ENCODE measurements at places on chromosomes 12 and 14.

- DNase-seq = no peak
Measured at GRCh38 chr14:75041613-75042012, 9.7 kb downstream of the MLH3 start.

- DNase-seq = no peak
Measured at GRCh38 chr12:14810953-14811483, 3.0 kb downstream of the SMCO3 start.

GRCh38 chr12:121792607-121793439, 665 bp downstream of the RHOF start:
- DNase-seq = peak; percentile 69

GRCh38 chr12:25793196-25793595, 165.3 kb upstream of the RASSF8 start:
- DNase-seq = no peak

DNA sequence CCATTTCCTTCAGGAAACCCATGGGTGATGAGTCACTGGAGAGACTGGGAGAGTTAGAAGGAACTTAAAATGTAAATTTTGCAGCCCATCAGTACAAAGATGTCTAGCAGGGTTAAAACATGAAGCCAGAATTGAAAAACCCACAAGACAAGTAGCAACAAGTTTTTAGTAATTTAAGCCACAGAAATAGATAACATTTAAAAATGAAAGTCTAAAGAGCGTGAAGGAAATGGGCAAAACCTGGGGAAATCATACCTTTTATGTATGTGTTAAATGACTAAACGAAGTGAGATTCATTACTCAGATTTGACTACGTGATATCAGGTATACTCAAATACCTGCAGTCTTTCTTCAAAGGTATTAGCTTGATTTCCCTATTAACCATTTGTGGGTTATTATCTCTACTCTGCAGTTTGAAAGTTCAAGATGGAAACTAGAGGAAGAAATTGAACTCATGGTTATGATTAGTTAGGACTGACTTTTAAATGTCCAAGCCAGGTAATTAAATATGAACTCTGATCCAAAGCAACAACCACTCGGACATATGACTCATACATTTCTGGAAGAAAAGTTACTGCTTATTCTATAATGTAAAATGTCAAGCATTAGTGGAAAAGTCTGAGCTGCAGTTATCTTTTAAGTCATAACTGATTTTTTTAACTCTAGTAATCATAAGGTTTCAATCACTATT, 84.1 kb downstream of the ITPR2 start:
- no peak for DNase-seq

GRCh38 chr14:75126121-75126544, 715 bp downstream of the NEK9 start:
- peak; percentile 72 for DNase-seq

- DNase-seq = no peak
Measured at GRCh38 chr12:98178126-98178525, 337.3 kb upstream of the TMPO start.

DNA sequence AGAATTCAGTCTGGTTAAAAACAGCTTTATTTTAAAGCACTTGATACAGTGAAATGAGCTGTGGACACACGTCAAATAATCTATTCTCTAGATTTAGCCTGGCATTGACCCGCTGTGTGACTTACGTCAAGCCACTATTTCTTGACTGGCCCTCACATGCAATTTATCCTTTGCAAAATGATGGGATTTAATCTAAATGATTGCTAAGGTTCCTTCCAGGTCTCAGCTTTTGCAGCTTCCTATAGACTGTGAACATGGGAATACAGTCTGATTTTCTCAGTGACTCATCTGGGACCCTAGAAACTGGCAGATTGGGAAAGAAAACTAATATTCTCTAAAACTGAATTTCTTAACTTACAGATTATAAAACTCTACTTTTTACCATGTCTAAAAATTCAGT, 409.1 kb downstream of the RAD51B start:
- no peak for DNase-seq

- DNase-seq = no peak
Measured at GRCh38 chr12:109580684-109581333, 7.2 kb downstream of the MVK start.

DNA sequence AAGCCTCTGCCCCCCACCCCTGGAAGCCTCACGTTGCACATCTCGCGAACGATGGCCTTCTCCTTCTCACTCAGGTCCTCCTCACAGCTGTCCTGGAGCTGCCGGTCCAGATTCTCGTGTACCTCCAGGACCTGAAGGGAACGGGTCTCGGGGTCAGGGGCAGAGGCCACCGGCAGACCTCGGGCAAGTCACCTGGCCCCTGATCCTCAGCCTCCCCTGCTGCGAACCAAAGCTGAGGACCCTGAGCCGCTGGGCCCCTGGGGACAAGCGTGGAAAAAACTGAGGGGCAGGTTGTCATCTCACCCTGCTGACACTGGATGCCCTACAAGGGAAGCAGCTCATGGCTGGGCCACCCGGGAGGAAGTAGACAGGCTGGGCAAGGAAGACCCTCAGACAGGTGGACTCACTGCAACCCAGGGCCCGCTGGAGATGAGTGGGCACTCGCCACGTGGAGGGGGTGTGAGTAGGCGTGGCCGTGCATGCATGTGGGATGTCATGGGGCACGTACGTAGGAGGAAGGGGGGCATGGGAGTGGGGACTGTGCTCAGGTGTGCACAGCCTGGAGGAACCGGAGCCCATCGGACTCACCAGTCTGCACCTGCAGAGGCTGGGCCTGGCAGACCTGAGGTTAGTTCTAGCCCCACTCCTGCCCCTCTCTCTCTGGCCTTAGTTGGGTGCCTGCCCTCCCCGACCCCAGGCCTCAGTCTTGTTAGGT, 35.1 kb downstream of the CCNK start:
- DNase-seq = no peak

DNA sequence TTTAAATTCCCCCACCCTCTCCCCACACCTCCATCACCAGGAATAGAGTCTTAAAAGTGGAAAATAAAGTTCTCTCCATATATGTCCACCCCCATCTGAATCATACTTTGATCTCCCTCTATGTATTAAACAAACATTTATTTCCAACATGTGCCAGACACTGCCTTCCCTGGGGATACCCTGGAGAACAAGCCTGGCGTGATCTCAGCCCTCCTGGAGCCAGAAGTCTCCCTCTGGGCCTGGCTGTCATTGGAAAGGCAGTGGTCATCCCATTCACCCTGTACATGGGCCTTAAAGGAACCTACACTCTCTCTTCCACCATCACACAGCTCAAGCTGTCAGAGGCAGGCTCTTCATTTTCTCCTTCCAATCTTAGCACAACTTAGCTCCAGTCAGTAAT, 143.6 kb downstream of the EMP1 start:
- no peak for DNase-seq

- no peak for DNase-seq
Measured at GRCh38 chr12:121570467-121571283, 10.1 kb downstream of the KDM2B start.

DNA sequence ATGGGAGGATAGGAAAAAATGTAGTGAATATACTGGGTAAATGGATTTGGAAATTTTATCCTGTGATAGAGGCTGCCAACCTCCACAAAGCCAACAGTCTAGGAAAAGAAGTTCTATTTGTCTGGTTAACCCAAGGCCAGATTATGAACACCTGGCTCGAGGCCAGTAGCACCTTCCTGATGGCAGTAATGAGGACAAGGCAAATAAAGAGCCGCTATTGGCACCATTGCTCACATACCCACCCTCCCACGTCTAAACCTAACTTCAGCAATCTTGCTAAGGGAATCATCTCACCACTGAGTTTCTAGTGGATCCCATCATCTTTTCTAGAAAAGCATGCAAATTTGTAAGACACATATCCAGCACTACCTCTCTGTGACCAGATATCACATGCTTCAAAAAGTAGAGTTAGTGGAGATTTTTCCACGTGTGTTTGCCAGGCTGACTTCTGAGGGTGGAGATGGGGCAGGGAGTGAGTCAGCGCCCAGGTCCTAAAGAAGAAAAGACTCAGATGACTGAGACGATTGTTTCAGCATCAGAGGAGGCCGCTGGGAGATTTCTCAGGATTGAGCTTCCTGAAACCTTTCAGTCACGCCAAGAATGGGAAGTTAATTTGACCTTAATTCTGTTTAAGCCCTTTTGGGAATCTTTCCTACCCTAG, 362.9 kb downstream of the EMP1 start:
- DNase-seq = no peak

DNA sequence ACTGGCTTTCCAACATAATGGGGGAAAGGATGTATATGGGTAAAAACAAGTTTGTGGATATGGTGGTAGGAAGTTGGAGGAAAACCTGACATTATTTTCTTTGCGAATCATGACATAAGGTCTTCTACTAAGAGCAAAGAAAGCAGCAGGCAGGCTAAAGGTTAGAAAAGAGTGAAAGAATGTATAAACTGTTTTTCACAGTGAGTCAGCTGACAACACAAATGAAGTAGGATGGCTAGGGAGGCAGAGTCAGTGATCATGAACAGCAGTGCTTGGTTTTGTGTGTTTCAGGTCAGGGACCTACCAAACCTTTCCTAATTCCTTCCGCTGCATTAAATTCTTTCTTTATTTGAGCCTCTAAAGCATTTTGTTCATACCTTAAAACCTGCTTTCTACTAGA, 46.3 kb upstream of the CATSPERB start:
- DNase-seq = no peak

DNA sequence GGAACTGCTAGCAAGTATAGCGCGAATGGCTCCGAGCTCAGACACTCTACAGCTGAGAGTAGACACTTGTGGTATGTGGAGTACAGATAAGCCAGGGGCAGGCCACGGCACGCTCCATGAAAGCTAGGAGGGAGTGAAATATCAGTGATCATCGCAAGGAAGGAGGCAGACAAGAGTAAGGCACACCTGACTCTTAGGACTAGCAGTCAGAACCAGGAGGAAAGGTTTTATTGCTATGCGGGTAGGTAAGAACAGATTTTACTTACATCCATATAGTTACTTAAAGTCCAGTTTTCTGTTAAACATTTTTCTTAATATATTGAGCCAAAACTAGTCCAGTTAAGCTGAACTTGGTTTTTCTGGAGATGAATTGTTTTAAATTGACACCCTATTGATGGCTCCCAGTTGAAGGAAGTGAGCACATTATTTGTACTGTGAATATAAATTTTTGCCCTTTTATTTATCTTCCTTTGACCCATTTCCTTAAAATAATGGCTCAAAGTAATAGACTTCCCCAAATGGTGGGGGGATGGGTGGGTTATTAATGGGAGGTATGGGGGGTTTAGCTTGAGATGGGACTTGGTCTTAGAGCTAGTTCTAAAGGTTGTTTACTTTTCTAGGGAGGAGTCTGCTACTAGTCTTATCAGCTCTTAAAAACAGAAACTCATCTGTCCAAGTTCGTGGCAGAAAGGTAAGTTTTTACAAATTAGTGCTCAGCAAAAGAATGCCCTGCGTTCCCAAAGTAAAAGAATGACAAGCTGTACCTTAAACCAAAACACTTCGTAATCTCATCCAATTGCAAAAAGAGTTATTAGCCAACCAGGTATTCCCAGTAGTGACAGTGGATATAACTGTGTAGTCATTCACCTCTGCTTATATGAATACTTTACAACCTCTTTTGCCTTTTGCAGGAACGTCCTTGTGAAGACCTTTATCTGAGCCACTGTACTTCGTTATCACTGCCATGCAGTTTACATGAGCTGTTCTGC, 5.8 kb downstream of the HNRNPA1 start:
- no peak for DNase-seq

GRCh38 chr12:13368971-13369370, 172.4 kb downstream of the EMP1 start:
- no peak for DNase-seq

- no peak for DNase-seq
Measured at GRCh38 chr14:74240794-74241651, 1.8 kb downstream of the VSX2 start.

GRCh38 chr14:102774391-102775153, 2.7 kb upstream of the TRAF3 start:
- peak; percentile 77 for DNase-seq

DNA sequence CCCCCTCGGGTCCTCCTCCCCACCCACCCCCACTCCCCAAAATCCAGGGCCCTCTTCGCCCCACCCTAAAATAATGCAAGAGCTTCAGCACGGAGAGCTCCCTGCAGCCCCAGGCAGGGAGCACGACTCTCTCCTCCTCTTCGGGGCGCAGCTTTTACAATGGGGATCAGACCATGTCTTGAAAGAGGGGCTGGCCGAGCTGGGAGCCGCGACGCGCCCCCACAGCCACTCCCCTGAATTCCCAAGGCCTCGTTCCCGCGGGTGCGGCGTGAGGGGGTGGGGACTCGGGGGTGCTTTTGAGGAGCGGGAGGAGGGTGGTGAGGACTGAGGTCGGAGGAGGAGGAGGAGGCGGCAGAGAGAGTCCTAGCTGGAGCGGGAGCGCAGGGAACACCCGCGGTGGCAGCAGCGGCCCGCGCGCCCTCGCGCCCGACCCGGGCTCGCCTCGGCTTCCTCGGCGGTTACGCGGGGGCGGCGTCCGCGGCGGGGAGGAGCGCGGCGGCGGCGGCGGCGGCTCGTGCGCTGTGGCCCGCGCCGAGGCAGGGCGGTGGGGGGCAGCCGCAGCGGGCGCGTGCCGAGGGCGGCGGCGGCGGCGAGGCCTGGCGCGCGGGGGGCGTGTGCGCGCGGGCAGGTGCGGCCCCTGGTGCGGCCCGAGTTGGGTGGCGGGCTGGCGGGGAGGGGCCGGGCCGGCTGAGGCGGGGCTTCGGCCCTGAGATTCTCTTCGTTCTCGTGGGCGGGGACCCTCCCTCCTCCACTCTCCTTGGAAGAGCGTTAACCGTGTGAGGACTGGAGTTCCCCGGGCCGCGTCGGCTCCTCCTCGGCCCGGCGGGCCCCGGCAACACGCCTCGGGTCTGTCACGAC, at the start of gene ANKS1B:
ANKS1B (minus strand) TSS at position 666 of the 858 bp plus-strand sequence. CDS start 699 bp downstream, outside the sequence.
- DNase-seq = no peak

DNA sequence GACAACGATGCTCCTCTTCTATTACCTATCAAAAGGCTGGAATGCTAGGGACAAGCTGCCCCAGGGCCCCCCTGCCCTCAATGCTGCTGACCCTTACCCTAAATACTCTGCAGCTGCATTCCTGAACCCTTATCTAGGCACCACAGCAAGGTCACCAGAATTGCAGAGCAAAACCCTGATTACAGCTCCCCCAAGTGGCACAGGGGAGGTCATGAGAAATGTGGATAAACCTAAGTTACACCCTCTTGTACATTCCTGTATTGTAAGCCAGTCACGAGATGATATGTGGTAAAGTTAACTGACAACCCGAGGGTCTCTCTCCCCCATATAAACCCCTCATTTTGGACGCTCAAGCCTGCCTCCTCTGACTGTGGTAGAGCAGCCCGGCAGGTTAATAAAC, 411.8 kb upstream of the STXBP6 start:
- DNase-seq = no peak

GRCh38 chr12:64092507-64093196, 129.4 kb downstream of the KICS2 start:
- no peak for DNase-seq

Data from CD4-positive, alpha-beta T cell treated with Interleukin-12 subunit alpha and Interleukin-12 subunit beta, for 1 hour (primary cell).